ENCODE measurements at places on chromosomes 11 and 22.
A peak's percentile ranks its signal among the peaks of the same experiment; 100 is the strongest.

DNA sequence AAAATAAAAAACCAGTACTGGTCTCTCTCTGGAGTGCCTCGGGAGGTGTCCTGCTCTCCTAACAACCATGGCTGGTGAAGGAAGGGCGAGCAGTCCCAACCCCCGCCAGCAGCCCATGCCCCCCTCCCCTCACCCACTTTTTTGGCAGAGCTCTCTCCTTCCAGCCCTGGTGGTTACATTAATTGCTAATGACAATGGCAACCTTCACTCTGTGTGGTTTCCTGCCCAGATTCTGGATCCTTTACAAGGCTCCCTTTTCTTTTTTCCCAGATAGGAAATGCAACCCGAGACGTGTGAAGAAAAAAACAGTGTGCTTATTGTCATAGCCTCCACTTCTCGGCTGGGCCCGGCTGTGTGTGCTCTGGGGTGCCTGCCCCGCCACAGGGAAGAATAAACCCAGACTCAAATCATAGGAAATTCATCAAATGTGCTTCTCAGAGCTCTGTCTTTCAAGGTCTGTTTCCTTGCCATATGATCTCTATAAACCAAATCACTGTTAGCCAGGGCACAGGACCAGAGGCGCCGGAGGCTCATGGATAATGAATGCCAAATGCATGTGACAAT, 513.0 kb downstream of the SOX6 start:
- no peak for DNase-seq

DNA sequence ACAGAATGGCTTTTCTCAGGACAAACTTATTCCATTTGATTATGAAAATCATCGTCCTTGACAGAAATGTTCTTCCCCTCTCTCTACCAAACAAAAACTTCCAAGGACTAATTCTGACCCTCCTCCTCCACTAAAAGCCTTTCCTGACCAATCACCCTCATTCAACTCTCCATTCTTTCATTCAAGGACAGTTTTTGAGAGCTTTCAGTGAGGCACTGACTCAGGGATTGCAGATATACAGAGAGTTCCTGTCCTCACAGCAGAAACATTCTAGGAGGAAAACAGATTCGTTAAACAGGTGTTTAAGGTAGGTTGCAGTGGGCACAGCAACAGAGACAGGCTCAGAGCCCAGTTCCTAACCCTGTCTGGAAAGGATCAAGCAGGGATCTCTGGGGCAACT, 41.5 kb downstream of the OR4D9 start:
- DNase-seq = no peak

GRCh38 chr11:116117331-116118137, 613.3 kb upstream of the CADM1 start:
- no peak for DNase-seq

- no peak for DNase-seq
Measured at GRCh38 chr11:26248661-26249060, 83.3 kb upstream of the ANO3 start.

DNA sequence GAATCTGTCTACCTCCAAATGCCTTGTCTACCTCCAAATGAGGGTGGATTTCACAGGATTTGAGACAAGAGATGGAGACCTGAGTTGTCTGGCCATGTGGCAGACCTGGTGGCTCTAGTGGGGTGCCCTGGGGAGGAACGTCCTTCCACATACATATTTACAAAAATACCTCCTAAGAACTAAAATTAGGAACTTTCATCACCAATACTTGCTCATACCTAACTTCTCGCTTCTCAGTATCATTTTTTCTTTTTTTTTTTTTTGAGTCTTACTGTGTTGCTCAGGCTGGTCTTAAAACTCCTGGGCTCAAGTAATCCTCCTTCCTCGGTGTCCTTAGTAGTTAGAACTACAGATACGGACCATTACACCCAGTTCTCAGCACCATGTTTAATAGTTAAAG, 117.9 kb downstream of the MED15 start:
- DNase-seq = no peak

- no peak for DNase-seq
Measured at GRCh38 chr11:1559111-1559951, 12.7 kb downstream of the DUSP8 start.

- DNase-seq = no peak
Measured at GRCh38 chr11:2885678-2886081, at the start of gene CDKN1C. CDKN1C (minus strand) TSS chr11:2885775; CDS start chr11:2885456, 319 bp downstream.

GRCh38 chr11:48043111-48043990, 63.0 kb downstream of the PTPRJ start:
- no peak for DNase-seq

GRCh38 chr11:18650859-18651557, 16.9 kb upstream of the SPTY2D1 start:
- DNase-seq = no peak

- no peak for DNase-seq
Measured at GRCh38 chr11:35682230-35683173, 19.9 kb downstream of the TRIM44 start.

DNA sequence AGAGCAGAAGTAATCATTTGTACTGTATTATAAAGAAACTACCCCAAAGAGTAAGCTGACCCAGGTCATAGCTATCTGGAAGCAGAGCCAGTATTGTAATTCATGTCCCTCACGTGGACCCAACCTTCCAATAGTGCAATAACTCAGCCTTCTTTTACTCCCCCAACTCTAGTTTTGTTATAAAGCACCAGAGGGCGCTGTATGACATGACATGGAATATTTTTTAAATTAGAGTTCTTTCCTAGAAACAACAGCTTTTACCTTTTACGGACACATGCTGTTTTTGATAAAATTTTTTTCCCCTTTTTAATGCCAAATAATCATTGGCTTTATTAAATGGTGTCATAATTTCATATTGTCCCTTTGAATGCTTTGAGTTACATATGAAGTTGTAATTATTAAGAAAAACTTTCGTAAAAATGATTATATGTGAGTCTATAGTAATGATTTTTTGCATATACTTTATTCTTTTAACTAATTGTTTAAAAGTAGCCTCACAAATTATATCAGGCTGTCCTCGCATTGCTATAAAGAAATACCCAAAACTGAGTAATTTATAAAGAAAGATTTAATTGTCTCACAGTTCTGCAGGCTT, 76.9 kb downstream of the DKK3 start:
- DNase-seq = peak; percentile 37

Data from non-pigmented ciliary epithelial cell (primary cell).